ENCODE measurements at places on chromosomes 1 and 21. TPM values are rescaled to one million over a fixed set of nuclear protein-coding genes. Genes with fewer than 3 reads are reported as not detected.

DNA sequence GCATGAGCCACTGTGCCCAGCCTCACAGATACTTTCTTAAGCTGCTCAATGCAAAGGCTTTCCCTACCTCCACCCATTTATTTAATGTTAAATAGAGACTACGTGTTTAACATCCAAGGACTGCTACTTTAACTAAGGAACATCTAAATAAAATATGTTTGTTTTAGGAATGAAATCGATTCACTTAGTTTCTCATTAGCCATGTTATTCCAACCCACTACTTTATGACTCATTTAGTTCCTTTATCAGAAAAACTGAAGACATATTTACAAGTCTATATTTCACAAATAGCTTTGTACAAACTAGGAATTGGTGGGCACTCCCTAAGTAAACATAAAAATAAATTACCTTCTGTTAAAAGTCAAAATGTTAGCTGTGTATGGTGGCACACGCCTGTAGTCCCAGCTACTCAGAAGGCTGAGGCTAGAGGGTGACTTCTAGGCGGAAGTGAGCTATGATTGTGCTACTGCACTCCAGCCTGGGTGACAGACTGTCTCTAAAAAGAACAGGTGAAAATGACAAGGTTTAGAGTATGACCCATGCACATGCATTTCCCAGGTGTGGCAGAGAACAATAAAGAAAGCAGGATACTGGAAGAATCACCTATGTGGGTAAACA, 39.9 kb upstream of the AK4 start:
- H3K4me1 ChIP-seq = no peaks in the 10 kb centered on the region
- no peak overlapping the region for H3K27ac ChIP-seq

DNA sequence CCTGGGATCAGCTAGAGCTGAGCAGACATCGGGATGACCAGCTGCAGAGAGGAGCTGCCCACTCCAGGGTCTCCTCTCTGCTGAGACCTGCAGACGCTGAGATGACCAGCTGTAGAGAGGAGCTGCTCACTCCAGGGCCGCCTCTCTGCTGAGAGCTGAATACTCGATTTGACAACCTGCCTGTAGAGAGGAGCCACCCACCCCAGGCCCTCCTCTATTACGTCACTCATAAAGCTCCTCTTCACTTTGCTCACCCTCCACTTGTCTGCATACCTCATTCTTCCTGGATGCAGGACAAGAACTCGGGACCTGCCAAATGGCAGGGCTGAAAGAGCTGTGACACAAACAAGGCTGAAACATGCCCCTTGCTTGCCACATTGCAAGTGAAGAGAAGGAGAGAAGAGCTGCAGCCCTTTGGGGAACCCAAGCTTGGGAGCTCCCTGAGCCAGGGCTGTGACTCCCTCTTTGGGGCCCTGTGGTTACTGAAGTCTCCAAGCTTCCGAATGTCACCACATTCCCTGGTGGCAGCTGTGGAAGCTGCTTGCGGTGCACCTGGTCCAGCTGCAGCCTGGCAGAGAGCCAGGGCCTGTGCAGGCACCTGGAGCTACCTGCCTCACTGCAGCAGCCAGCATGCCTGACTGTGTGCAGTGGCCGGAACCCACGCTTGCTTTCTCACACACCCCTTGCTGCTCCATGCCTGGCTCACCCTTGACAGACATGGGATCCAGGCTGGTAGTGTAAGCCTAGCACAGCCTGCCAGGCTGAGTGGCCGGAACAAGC, 59.6 kb downstream of the CC2D1B start:
- H3K36me3 ChIP-seq = no peaks in the 10 kb centered on the region
- no peak for DNase-seq
- no peak overlapping the region for H3K27ac ChIP-seq
- H3K4me1 ChIP-seq = no peaks in the 10 kb centered on the region
- H3K4me3 ChIP-seq = no peak overlapping the region

DNA sequence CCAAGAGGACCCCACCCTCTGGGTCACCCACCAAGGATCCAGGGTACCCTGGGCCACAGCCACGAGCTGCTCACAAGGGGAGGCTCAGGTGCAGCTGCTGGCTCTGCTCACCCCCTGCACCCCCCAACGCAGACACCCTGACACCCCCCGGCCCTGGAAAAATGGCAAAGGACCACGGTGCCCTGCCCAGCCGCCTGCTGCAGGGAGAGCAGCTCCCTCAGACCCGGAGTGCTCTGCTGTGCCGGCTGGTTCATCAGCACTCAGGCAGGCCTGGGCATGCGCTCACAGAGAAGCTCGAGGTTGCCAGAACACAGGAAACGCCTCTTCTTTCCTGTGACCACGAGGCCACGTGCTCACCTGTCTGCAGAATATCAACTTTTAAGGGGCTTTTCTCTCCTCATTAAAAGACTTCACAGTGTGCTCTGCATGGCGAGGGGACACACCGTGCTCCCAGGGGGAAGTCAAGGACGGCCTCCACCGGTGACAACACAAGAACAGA, 4.3 kb upstream of the C1QTNF12 start:
- H3K4me3 ChIP-seq = no peak overlapping the region
- peaks cover 21% of the 10 kb centered on the region for H3K36me3 ChIP-seq
- H3K4me1 ChIP-seq = peaks cover 1% of the 10 kb centered on the region
- DNase-seq = no peak
- peaks cover 14% of the 10 kb centered on the region for H3K27me3 ChIP-seq
- no peak overlapping the region for H3K27ac ChIP-seq

DNA sequence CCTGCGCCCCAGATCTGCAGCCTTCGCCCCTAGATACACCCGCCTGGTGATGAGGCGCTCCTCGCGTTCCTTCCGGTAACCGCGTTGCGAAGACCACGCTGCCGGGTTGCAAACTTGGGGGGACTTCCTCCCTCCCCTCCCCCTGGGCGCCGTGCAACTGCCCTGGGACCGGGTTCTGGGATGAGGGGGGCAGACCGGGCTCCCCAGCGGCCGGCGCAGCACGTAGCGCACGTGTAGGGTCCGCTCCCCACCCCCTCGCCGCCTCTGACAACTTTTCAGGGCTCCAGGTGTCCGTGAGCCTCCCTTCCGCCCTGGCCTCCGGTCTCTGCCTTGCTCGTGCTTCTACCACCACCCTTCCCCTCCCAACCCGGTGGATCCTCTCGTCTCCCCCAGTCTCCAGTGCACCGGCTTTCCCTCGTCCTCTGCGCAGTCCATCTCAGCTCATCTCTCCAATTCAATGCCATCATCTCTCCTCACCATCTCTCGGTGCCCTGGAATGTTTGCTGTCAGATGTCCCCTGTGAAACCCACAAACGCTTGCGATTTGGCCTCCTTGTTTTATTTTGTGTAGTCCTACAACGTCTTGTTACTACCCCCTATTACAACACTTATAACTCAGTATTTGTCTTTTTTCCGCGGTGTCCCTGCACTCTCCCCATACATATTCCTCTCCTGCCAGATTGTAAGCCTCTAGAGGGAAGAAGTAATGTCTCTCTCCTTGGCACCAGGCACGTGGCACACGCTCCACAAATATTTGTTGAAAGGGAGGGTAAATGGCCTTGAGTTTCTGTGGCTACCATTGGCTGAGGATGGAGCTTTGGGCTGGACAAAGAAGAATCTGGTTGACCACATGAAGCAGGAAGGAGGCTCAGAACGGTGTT, 782 bp downstream of the PCAT6 start:
- no peaks in the 10 kb centered on the region for H3K36me3 ChIP-seq
- peaks cover 15% of the 10 kb centered on the region for H3K4me1 ChIP-seq
- peak overlapping the region; percentile 93 for H3K4me3 ChIP-seq
- H3K27ac ChIP-seq = peak overlapping the region; percentile 67
- DNase-seq = peak; percentile 76

- no peak overlapping the region for H3K4me3 ChIP-seq
- H3K36me3 ChIP-seq = no peaks in the 10 kb centered on the region
- no peak overlapping the region for H3K27ac ChIP-seq
- no peak for DNase-seq
- no peaks in the 10 kb centered on the region for H3K4me1 ChIP-seq
These were observed 769.0 kb downstream of the BRINP3 start for GRCh38 chr1:189708674-189709073.

- no peak overlapping the region for H3K27ac ChIP-seq
- no peak overlapping the region for H3K4me3 ChIP-seq
- H3K36me3 ChIP-seq = no peaks in the 10 kb centered on the region
- no peaks in the 10 kb centered on the region for H3K4me1 ChIP-seq
These were observed 148.2 kb upstream of the PALMD start for GRCh38 chr1:99497690-99498089.

DNA sequence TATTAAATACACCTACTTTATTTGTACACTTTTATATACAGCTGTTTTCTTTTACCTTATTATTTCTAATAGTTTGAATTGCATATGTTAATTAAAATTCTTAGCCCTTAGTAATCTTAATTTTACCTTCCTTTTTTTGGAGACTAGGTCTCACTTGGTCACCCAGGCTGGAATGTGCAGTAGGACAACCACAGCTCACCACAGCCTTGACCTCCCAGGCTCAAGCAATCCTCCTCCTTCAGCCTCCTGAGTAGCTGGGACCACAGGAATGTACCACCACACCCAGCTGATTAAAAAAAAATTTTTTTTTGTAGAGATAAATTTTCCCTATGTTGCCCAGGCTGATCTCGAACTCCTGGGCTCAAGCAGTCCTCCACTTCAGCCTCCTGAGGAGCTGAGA, 15.0 kb upstream of the SDC3 start:
- no peaks in the 10 kb centered on the region for H3K27me3 ChIP-seq
- no peak overlapping the region for H3K4me3 ChIP-seq
- H3K36me3 ChIP-seq = no peaks in the 10 kb centered on the region
- no peaks in the 10 kb centered on the region for H3K4me1 ChIP-seq

GRCh38 chr21:35348686-35349085, 299.6 kb upstream of the RUNX1 start:
- H3K27ac ChIP-seq = no peak overlapping the region
- no peaks in the 10 kb centered on the region for H3K27me3 ChIP-seq
- no peak for DNase-seq
- no peaks in the 10 kb centered on the region for H3K4me1 ChIP-seq
- H3K36me3 ChIP-seq = no peaks in the 10 kb centered on the region
- H3K4me3 ChIP-seq = no peak overlapping the region

- no peak overlapping the region for H3K4me3 ChIP-seq
- no peaks in the 10 kb centered on the region for H3K27me3 ChIP-seq
- no peak for DNase-seq
- no peaks in the 10 kb centered on the region for H3K36me3 ChIP-seq
- H3K27ac ChIP-seq = no peak overlapping the region
These were observed 16.9 kb downstream of the GPR157 start for GRCh38 chr1:9111957-9112356.

DNA sequence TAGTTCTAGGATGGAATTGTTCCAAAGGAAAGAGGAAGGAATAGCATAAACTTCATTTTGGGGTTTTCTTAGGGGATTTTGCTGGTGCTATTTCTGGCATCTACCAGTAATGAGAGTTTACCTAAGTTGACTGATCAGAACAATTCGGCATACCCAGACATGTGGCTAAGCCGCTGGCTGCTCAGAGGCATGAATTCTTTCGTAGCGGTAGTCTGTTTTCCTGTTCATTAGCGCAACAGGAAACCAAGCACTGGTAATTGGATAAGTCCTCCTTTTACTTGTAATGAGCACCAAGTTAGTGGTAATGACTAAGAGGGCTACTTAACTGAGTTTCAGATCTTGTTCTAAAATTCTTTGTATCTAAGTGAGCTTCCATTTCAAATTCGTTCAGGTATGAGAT, 38.6 kb downstream of the C21orf91 start:
- H3K4me3 ChIP-seq = no peak overlapping the region
- peaks cover 5% of the 10 kb centered on the region for H3K4me1 ChIP-seq
- no peak for DNase-seq
- H3K27me3 ChIP-seq = no peaks in the 10 kb centered on the region

DNA sequence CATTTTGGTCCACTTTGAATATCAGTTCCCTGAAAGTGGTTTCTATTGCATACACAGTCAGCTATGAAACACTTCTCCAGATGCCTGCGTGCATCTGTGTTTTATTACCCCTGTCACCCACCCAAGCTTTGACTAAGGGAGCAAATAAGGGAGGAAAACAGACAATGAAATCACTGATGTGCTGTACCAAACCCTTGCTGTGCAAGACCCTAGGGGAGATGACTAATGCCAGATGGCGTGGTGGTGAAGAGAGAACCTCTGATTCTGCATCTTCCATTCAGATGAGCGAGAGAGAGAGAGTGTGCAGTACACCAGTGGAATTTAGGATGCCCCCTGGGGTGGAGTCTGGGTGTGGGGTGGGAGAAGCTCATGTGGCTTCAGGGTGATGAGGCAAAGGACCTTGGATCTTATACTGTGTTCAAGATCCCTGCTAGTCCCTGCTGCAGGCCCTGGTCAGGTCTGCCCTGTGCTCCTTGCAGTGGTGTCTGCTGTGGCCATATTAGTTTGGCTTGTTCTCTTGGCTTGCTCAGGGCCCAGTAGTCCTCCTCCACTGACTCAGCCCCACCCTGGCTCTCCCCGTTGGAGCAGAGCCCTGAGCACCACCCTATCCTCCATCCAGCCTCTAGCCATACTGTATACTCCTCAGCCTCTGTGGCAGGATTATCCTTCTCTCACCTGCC, 18.5 kb downstream of the CLCA1 start:
- H3K4me1 ChIP-seq = no peaks in the 10 kb centered on the region
- H3K36me3 ChIP-seq = no peaks in the 10 kb centered on the region
- H3K27me3 ChIP-seq = no peaks in the 10 kb centered on the region
- no peak for DNase-seq

Gene BMP8A
- total RNA-seq = 0.63 TPM

Gene KRTAP13-2
- not detected for total RNA-seq

Gene RYR2
- total RNA-seq = 4.7 TPM

Data from H1 (cell line).